Skin of body (tissue), 3 donors: ENCODE measurements at places on chromosomes 5 and 9. TPM values are rescaled to one million over a fixed set of nuclear protein-coding genes. Genes with fewer than 3 reads are reported as not detected.

Gene RANBP17
- total RNA-seq: 28.8 TPM

Gene CBY3
- total RNA-seq: not detected

Gene SAP30L
- 15.0 TPM for total RNA-seq

Gene CDH9
- not detected for total RNA-seq

Gene NELFB
- 21.3 TPM for total RNA-seq

Gene GBGT1
- 3.4 TPM for total RNA-seq

Gene SEMA4D
- 13.1 TPM for total RNA-seq

Gene TMEM252
- not detected for total RNA-seq

Gene TAS2R1
- total RNA-seq: not detected

Gene FOXD1
- 1.4 TPM for total RNA-seq

Gene NTRK2
- 35.3 TPM for total RNA-seq

Gene MSMP
- not detected for total RNA-seq

Gene SPATA31E1
- total RNA-seq: not detected

Gene PCDHA4
- total RNA-seq: 0.30 TPM

Gene HBEGF
- total RNA-seq: 16.7 TPM

Gene CER1
- 0.30 TPM for total RNA-seq

Gene KLHL3
- total RNA-seq: 6.2 TPM

Gene PJA2
- 125 TPM for total RNA-seq

Gene MEGF10
- total RNA-seq: 4.7 TPM

Gene TRPM3
- total RNA-seq: 2.3 TPM

Gene PPP1R26
- 6.8 TPM for total RNA-seq

Gene F2R
- 59.2 TPM for total RNA-seq

Gene KCTD16
- 0.20 TPM for total RNA-seq

Gene RGS14
- 13.7 TPM for total RNA-seq

Gene HSPB3
- 15.3 TPM for total RNA-seq

Gene C9orf153
- total RNA-seq: 0.79 TPM

Gene BTNL3
- total RNA-seq: not detected

Gene REEP2
- 1.7 TPM for total RNA-seq

Gene PRPF4
- total RNA-seq: 20.1 TPM

Gene CYSRT1
- total RNA-seq: 1.4 TPM

Gene GGTA1
- total RNA-seq: 9.6 TPM

Gene SLC1A3
- 61.1 TPM for total RNA-seq

Gene FOXD4L4
- 0.20 TPM for total RNA-seq

Gene SPINK4
- total RNA-seq: not detected

Gene TAF11L5
- not detected for total RNA-seq

Gene GNAQ
- total RNA-seq: 17.8 TPM

Gene COL15A1
- total RNA-seq: 122 TPM

Gene LCN9
- not detected for total RNA-seq

Gene C9orf43
- 0.59 TPM for total RNA-seq

Gene FGFR4
- total RNA-seq: 6.4 TPM

Gene CYSTM1
- 13.0 TPM for total RNA-seq

Gene PLAC8L1
- total RNA-seq: not detected

Gene APBA1
- total RNA-seq: 7.7 TPM

Gene IFNA13
- total RNA-seq: not detected

Gene CDK9
- total RNA-seq: 24.9 TPM

Gene PCDHB5
- 2.7 TPM for total RNA-seq

Gene C9orf50
- not detected for total RNA-seq

Gene LURAP1L
- total RNA-seq: 21.3 TPM
